Fibroblast of skin of right biceps (primary cell): ENCODE measurements at places on chromosomes 11 and 22.
A peak's percentile ranks its signal among the peaks of the same experiment; 100 is the strongest.

DNA sequence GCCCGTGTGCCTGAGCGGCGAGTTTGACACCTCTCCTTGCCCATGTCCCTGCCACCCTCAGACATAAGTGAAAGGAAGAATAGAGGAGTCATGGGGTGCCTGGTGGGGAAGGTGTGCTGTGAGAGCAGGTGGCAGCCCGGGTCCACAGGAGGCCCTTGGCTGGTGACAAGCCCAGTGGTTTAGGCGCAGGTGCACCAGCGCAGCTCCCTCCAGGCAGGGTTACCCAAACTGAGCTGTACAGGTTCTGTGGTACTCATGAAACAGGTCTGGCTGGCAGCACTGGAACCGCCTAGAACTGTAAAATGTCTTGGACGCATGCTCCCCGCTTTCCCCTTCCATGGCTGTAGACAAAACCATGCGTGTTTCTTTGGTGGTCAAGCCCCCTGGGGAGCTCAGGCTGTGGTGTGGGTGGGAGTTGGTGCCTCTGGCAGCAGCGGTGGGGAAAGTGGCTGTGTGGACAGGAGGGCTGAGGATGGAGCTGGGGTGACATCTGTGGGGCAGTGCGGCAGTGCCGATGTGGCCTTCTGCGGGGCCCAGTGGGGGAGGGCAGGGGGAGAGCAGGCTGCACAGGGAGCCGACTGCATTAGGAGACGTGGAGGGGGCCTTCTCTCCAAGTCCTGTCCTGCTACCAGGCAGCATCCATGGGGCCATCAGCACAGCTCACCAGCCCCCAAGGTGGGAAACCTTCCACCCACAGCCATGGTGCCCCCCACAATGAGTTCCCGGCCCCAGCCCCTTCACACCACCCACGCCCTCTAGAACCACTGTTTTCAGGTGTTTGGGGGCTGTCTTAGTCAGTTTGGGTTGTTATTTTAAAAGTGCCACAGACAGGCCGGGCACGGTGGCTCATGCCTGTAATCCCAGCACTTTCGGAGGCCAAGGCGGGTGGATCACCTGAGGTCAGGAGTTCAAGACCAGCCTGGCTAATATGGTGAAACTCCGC is 5.6 kb upstream of the GTSE1 start:
- DNase-seq = no peak

DNA sequence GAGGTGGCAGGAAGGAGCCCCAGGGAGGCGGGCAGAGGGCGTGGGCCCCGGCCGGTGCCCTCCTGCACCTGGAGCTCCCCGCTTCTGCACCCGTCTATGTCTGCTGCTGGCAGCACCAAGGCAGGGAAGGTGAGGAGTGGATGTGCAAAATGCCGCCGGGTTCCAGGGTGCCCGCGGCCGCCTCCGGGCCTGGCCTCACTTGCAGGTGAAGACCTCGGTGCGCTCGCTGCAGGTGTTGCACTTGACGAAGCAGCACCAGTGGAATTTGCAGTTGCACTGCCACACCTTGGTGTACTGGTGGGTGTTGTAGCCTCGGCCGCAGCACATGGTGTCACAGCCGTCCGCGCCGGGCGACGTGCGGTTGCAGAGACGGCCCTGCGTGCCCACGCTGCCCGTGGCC is 54.3 kb downstream of the WNT7B start:
- DNase-seq = no peak

DNA sequence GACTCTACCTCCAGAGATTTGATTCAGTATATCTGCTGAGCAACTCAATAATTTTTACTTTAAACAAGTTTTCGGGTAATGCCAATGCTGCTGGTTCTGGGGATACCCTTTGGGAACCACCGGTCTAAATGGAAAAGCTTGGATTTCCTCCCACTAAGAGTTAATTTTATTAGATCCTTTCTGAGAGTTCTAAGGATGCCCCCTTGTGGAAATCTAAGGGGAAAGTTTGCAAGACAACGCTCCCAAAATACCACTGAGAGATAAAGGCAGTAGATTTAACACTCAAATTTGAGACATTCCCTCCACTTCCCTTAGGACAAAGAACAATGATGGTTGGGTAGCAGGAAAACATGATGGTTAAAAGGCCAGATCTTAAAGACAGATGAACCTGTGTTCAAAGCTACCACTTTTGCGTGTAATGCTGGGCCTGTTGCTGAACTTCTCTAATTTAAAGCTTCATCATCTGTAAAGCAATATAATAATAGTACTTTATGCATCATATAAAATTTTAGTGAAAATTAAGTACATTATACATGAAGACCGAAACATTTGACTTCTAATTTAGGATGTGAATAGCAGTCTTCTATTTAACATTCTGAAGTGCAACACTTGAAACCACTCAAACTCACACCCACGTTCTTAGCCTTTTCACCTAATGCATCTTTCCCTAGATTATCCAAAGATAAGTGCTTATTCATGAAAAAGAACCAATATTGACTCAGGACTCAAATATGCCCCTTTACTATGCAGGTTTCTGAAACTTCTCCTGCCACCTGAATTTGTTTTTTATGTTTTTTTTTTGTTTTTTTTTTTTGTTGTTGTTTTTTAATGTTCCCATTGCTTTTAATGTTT is 110.1 kb upstream of the LUZP2 start:
- DNase-seq = peak; percentile 54

- DNase-seq = no peak
Measured at GRCh38 chr11:116697639-116698038, 75.1 kb downstream of the BUD13 start.

DNA sequence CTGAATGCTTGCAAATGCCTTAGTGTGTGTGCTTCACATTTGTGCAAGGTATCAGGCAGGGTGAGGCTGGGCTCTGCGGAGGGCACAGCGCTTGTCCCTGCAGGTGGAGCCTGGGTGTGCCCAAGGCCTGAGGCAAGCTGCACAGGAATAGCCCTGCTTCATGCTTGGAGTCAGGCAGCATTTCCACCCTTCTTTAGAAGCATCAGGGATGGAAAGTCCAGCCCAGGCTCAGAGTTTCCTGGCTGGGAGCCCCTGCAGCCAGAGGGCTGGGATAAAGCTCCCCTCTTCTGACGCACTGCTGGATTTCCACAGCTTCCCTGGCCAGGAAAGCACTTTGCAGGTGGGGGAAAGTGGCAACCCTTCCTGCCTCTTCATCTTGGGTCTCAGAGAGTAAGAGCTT is 63.4 kb downstream of the GALNT18 start:
- DNase-seq = no peak

DNA sequence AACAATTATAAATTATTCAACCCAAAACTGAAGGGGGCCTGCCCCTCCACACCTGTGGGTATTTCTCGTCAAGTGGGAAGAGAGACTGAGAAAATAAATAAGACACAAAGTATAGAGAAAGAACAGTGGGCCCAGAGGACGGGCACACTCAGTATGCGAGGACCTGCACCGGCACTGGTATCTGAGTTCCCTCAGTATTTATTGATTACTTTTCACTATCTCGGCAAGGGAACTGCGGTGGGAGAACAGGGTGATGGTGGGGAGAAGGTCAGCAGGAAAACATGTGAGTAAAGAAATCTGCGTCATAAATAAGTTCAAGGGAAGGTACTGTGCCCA is 3.2 kb downstream of the C11orf54 start:
- no peak for DNase-seq

- peak; percentile 27 for DNase-seq
Measured at GRCh38 chr11:27558401-27558800, 51.8 kb upstream of the LIN7C start.

DNA sequence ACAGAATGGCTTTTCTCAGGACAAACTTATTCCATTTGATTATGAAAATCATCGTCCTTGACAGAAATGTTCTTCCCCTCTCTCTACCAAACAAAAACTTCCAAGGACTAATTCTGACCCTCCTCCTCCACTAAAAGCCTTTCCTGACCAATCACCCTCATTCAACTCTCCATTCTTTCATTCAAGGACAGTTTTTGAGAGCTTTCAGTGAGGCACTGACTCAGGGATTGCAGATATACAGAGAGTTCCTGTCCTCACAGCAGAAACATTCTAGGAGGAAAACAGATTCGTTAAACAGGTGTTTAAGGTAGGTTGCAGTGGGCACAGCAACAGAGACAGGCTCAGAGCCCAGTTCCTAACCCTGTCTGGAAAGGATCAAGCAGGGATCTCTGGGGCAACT is 41.5 kb downstream of the OR4D9 start:
- DNase-seq = no peak

GRCh38 chr22:31681349-31682345 is 19.6 kb upstream of the PISD start:
- DNase-seq = peak; percentile 61

GRCh38 chr22:25364736-25365241 is 145.3 kb downstream of the CRYBB2 start:
- DNase-seq = no peak

DNA sequence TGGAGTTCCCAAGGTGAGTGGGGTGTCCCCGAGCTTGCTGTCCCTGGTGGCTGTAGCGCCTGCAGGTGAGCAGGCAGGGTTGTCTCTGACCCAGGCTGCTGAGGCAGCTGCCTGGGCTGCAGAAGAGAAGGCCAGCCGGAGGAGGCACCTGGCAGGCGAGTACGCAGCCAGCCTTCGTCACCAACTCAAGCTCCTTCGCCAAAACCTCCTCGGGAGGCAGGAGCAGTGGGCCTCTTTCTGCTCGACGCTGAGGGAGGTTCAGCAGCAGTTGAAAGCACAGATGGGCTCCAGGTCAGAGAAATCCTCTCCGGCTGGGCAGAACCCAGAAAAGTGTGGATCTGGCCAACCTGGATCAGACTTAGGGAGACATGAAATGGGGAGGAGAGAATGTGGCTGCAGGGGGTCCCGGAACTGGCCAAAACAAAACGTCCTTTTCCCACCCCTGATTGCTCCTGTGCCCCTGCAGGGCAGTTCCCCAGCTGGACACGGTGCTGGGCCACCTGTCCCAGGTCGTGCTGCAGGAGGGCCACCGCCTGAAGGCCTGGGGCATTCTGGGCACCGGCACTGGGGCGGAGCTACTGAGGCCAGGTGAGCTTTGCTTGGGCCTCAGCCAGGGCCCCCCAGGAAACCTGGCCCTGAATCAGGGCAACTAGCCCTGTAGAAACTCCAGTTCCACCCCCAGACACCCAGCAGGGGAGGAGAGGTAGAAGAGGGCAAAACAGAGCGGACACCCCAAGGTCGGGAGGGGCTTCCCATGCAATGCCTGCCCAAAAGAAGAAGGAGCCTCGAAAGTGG is 56.7 kb downstream of the BTG4 start:
- DNase-seq = no peak

DNA sequence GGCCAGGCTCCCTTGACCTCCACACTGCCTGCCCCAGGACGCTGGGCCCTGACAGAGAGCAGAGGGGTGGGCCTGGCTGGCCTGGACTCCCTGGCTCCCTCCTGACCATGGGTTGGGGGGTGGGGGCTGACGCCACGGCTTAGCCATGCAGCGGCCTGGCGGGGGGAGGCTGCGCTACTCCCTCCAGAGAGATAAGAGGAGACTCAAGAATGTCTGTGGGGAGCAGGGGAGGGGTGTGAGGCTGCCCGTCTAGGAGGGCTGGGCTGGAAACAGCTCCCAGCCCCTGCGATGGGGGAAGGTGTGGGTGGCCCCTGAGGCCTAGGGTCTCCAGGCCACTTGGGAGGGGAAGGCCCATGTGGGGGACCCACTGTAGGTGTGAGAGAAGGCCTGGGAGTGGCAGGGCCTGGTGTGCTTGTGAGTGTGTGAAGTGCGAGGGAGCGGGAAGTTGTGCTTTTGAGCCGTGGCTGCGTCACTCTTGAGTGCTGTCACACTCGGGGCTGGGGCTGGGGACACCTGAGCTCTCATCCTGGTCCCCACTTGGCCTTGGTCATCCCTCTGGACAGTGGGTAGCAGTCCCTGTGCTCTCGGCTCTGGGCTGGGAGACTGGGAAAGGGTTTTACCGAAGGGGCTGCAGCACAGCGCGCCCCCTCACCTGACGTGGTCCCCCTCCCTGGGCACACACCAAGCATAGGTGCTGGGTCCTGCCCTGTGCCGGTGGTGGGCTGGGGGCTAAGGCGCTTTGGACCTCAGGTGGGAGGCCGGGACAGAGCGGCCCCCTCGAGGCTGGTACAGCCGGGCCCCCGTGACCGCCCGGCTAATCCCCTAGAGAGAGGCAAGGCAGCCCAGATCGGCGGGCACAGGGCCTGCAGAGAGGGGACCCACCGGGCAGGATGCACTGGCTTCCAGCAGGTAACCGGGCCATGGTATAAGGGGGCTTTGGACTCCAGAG is 2.4 kb downstream of the MYRF start:
- peak; percentile 62 for DNase-seq

DNA sequence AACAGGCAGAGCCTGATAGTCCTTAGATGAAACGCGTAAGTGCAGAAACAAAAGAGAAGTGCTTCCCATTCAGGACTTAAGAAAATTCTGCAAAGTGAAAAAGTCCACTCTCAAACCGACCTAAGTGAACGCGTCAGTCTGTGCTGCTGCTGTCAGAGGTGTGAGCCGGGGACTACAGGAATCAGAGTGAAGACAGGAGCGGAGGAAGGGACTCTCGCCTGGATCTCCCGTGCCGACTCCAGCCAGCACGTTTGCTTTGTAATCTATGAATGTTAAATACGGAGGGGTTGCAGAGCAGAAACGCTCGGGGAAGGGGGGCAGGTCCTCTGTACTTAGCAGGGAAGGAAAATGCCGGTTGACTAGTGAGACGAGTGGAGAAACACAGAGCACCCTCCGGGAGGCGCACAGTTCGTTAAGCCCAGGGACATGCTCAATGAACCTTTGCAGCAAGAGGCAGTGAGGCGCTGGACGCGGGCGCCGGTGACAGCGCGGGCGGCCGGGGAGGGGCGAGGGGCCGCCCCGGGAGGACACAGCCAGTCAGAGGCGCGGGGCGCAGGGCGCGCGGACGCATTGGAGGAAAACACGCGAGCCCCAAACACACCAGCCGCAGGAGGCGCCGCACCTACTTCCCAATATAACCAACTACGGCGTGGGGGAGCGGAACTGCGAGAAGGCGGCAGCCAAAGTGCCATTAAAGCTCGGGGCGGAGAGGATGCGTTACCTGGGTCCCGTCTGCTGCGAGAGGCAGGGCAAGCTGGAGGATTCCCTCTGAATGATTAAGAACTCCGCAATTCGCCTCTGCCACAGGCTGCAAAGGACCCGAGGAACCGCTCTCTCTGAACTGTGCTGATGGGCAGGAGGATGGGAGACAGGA is at the start of gene CNTN5:
Gene CNTN5 (plus strand): TSS at position 598 of the 874 bp plus-strand sequence.
- peak; percentile 28 for DNase-seq

GRCh38 chr22:38782402-38783094 is 11.4 kb downstream of the DNAL4 start:
- peak; percentile 72 for DNase-seq

GRCh38 chr11:34542089-34542488 is 28.5 kb upstream of the ELF5 start:
- no peak for DNase-seq

DNA sequence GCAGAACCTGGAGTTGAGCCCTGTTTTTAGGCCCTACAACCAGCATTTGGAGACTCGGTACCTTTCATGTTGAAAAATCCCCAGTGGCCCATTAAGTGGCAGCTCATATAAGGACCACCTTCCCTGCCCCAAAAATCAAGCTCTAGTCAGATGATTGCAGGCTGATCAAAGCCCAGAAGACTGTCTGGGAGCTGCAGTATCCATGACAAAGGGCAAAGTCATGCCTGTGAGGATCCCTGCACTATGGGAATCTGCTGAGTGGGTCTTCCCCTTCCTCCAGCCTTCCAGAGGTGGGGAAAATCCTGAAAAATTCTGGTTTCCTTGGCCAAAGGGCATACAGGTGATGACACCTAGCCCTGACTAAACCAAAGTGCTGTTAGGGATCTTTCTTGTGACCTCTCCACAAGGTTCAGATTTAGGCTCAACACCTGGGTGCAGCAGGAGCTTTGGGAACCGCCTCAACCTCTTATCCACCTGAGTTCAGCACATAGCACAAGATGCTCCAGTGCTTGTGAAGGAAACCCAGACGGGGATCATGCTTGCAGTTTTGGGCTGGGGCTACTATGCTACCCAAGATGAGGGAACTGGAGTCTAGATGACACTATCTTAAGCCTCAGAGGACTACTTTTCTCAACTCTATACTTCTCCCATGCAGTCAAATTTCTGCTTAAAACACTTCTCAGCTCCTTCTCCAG is 1.2 kb upstream of the TRIM3 start:
- DNase-seq = no peak
